Mesendoderm (in vitro differentiated cells): ENCODE measurements at places on chromosomes 4 and X.

DNA sequence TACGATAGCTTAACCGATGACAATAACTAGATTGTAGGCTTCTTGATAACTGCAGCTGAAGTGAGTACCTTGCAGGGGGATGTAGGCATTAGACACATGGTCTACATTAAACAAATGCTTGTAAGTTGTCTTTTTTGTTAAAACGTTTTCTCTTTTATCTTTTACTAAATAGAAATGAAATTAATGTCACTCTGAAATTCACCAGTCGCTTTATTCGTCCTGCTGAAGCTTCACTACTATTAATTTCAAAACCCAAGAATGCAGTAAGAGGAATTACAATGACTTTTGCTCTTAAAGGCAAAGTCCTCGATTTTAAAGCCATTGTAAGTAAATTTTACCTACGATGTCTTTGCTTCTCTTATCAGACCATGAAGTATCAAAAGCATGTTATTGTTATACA, 239.7 kb downstream of the CFAP47 start:
- no peak for DNase-seq

DNA sequence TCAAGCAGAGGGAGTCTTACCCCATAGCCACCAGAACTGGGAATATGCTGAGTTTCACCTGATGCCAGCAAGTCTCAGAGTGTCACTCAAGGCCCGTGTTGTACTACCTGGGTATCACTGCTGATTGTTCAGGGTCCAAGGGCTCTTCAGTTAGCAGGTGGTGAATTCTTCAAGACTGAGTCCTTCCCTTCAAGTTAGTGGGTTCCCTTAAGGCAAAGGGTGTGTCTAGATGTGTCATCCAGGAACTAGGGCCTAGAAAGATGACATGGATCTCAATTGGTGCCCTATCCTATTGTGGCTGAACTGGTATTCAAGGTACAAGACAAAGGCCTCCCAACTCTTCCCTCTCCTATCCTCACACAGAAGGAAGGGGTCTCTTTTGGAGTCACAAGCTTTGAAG, 159.9 kb upstream of the DIPK2B start:
- DNase-seq = no peak

DNA sequence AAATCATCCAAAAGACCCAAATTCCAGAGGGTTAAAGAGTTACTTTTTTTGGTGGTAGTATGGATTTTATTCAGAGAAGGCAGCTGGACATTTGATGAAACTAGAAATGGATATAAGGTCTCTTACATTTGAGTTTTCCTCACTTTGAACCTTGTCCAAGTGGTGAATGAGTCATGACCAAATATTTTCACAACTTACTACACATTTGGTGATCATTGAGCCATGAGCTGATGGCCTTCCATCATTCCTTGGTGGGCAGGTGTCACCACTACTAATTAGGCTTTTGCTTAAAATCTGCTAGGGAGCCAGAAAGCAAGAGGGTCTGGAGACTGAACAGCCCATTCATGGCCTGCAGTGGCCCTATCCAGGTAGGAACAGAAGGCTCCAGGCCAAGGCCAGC, 620.2 kb upstream of the INTU start:
- no peak for DNase-seq

DNA sequence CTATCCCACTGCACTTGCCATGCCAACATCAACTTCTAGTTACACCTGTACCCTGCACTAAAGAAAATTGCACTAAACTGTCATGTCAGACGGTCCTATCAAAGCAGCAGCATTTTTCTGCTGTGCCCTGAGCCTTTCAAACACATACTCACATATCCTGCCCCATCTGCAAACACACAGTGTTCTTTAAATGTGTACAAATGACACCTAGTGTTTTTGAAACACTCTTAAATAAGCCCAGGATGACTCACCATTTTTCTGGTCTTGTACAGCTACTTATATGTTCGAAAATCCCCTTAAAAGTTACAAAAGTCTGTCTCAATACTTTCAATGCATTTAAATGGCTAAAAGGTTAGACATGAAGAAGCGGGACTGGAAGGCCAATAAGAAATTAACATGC, 346.7 kb upstream of the PPARGC1A start:
- no peak for DNase-seq

GRCh38 chrX:106611317-106611678, 480 bp upstream of the RADX start:
- DNase-seq = no peak

GRCh38 chr4:98625920-98626319, 32.5 kb downstream of the TSPAN5 start:
- no peak for DNase-seq

DNA sequence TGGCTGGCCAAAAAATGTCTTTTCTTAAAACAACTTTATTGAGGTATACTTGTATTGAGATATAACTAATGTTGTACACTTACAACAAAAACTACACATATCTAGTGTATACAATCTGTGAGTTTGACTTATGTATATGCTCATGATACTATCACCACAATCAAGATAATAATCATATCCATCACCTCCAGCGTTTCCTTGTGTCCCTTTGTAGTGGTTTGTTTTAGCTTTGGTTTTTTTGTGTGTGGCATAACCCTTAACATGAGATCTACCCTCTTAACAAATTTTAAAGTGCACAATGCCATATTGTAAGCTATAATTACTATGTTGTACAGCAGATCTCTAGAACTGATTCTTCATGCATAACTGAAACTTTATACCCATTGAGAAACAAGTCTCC, 13.4 kb upstream of the PCSK1N start:
- no peak for DNase-seq

DNA sequence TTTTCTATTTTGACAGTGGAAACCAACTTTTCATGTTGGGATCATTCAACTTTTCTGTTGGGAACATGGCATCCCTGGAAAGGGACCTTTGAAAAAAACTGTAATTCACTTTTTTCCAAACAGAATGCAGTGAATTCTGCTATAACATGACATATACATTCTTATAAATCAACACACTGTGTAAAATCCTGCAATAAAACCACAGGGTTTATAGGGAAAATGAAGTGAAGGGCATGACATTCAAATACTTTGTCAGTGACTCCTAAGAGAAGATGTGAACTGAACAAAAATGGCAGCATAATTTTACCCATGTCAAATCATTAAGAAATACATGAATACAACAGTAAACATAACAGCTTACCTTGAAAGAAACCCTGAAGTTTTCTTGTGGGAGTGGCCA, 264.5 kb upstream of the ANKRD50 start:
- no peak for DNase-seq

GRCh38 chrX:6052111-6052745, 176.4 kb downstream of the NLGN4X start:
- DNase-seq = no peak
